ENCODE measurements at places on chromosomes 1 and 21.
A peak's percentile ranks its signal among the peaks of the same experiment; 100 is the strongest.

GRCh38 chr1:97632075-97632474, 288.8 kb downstream of the DPYD start:
- DNase-seq = no peak

DNA sequence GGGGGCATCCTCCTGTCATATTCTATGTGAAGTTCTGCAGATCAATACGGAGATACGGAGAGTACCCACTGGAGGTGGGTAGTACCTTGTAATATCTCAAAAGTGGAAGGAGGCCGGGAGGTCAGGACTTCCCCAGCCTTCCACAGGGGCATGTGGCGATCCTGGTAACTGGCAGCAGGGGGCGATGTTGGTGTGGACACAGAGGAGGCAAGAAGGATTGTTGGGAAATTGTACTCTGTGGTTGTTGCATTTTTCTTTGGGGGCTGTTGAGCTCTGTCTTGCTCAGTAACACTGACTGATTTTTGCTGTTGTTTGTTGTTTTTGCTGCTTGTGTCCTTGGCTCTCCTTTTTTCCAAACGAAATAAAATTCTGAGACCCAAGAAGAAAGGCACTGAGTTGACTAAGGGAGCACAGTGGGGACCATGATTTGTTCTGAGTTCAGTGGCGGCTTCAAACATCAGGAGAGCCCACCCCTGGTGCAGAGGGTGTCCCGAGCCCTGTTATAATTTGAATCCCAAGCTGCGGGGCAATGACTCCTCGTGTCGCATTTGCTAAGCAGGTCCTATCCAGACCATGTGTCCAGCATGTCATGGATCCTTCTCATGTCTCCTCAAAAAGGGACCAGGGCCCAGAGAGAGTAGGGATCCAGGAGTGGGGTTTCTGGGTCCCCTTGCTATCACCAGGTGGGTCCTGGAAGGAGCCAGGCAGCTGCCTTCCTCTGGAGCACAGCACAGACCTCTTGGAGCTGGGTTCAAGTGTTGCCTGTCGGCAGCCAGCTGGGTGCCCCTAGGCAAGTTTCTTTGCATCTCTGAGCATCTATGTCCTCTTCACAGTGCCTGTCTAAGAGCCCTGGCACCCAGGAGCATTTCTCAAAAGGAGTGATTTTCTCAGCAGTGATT, 22.8 kb downstream of the LHX4 start:
- peak; percentile 74 for DNase-seq

- DNase-seq = no peak
These were observed 48.5 kb downstream of the RHBG start for GRCh38 chr1:156417401-156418020.

GRCh38 chr1:103265551-103265950, 157.2 kb upstream of the COL11A1 start:
- no peak for DNase-seq

DNA sequence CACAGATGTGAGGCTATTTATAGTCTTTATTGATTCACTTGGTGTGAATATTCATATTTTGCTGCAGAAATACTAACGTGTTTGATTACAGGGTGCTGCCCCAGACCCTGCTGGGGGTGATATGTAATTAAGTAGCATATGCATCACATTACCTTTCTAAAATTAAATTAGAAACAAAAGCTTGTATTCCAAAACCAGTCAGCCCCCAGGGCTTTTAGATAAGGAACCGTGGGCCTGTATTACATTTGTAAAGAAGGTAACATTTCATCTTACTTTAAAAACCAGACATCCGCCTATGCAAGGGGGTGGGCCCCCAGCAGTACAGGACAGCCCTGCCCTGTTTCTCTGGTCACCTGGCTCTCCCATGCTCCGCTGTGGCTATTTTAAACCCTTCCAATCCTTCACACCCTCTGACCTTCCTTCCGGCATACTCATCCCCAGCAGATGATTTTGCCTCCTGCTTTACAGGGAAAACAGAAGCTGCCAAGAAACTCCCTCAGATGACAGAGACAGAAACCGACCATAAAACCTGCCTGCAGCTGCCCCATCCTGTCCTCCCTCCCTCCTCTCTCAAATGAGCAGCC, 22.0 kb upstream of the KCNC4 start:
- no peak for DNase-seq

DNA sequence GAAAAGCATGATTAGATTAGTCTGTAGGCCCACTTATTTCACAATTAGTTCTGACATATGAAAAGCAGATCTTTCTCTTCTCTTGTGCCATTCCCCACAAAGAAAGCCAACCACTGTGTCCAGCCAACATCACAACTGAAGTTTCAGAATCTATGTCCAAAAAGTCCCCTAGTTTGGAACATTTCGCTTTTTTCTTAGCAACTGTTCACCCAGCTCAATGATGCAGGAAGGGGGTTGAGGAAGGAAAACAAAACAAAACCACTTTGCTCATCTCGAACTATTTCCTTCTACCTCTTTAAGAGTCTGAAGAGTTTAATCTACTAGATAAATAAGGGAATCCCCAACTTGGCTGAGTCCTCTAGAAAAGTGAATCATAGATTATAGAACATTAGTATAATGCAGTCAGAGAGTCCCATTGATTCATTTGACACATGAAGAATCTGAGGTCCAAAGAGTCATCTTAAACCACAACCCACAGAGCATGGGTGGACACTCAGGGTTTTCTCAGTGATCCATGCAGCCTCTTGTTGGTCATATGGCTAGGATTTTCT, 159.3 kb upstream of the SGIP1 start:
- peak; percentile 43 for DNase-seq
